ENCODE measurements at places on chromosomes 4 and X.

DNA sequence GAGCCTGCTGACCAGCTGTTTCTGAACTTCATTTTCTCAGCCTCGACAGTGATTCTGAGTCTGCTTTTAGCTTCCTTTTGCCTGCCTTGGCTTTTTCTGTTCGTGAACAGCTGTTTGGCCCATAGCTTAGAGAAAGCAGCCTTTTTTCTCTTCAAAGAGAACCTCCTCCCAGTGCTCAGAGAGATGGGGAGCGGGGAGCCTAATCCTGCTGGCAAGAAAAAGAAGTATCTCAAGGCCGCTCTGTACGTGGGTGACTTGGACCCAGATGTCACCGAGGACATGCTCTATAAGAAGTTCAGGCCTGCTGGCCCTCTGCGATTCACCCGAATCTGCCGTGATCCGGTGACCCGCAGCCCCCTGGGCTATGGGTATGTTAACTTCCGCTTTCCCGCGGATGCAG, 756 bp downstream of the PABPC5 start:
- no peak for DNase-seq

GRCh38 chr4:141077611-141078225, 55.6 kb downstream of the RNF150 start:
- no peak for DNase-seq

- DNase-seq: no peak
Observed at GRCh38 chr4:6472387-6473263, at the start of gene PPP2R2C. Gene PPP2R2C, minus strand, starts transcription at chr4:6472614. Its CDS starts 385 bp downstream, at chr4:6472229.

DNA sequence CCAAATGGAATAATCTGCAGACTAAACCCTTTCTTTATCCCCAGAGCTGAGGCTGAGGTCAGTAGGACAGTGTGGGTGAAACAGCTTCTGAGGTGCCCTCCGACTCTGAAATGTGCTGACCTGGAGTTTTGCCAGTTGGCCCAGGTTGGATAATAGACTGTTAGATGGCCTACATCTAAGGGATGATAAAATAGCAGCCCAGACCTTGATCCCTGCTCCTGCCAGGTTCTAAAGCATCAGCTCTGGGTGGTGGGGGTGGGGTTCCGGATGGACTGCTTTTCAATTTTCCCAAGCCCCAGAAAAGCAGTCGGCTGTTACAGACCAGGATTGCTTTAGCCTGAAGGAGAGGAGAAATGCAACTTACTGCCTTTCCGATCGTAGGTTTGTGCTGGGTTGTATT, 110.4 kb downstream of the NHS start:
- no peak for DNase-seq

DNA sequence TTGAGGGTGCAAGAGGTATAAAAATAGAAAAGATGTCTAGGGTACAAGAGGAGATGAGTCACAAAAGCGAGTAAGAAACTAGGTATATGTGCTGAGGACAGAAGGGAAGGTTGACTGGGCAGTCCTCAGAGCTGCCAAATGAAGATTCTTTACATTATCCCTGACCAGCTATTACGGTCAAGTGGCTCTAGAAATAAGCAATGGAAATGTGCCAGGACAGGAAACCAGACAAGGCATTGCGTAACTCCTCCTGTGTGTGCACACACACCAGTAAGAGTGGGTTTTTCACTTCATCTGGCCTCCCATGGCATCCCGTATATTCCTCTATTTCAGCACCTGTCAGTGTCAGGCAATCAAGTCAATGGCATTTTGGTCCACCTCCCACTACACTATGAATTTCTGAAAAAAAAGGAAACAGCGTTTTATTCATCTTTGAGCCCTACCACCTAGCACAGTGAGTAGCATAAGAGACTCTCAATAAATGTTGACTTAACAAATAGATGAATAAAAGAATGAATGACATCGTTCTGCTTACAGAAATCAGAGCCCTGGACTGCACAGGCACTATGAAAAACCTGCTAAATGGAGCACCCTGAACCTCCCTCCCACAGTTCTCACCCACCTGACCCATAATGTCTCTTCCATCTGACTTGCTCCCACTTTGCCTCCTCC, 62.6 kb upstream of the KLF3 start:
- DNase-seq: no peak

GRCh38 chr4:121376556-121376955, 4.3 kb downstream of the QRFPR start:
- no peak for DNase-seq

DNA sequence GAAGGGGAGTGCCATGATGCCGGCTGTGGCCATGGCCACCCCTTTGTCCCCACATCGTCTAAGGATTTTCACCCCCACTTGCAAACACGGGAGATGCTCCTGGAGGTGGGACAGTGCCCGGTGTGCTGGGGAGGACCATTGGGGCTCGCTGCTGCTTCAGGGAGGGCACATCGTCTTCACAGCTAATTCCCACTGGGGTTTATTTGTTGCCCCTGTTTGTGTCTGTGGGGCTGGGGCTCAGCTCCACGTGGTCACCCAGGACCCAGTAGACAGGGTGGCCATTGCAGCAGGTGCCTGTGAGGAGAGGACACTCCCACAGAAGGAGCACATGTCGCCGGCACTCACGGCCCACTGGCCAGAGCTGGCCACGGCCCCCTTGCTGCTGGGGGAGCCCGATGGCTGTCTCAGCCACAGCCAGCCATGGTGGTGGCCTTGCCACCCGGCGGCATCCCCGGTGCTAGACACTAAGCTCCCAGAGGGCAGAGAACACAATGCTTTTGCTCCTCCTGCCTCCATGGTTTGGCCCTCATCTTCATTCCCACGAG, 27.8 kb upstream of the GRPEL1 start:
- DNase-seq: no peak

DNA sequence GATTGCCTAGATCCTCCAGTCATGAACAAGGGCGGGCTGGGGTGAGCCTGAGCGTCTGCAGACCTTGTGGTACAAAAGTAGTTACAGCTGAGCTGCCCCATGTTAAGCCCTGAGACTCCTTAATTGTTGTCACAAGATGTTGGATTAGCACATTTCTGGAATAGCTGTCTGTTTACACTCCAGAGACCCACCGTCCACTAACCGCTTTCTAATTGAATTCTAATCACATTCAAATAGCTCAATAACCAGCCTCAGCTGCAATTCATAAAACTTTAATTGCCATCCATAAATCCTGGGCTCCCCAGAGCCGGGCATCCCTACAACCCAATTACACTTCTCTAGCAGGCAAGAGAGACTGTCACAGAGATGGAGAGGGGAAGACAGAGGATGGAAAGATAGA, 1.6 kb upstream of the GSX2 start:
- DNase-seq: no peak

GRCh38 chrX:71053217-71053621, 14.9 kb downstream of the SNX12 start:
- DNase-seq: no peak

- no peak for DNase-seq
Observed at GRCh38 chrX:281166-281999, at the start of gene PLCXD1. Gene PLCXD1, plus strand, starts transcription at chrX:281381. Its CDS starts 2,807 bp downstream, at chrX:284188.

DNA sequence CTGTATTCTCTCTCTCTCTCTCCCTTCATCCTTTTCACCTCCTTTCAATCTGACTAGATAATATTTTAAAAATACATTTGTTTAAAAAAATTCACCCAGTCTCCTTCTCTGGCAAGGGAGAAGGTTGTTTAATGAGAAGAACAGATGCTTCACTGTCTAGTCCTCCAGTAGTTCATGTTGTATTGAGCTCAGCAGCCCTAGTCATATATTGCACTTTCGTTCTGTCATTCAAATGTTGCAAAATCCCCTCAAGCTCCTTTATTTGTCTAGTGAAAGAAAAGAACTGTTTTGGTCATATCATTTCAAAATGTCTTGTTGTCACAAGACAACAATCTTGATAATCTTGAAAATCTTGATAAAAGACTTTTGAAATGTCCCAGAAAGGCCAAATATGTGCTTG, 248.0 kb downstream of the GALNTL6 start:
- no peak for DNase-seq

DNA sequence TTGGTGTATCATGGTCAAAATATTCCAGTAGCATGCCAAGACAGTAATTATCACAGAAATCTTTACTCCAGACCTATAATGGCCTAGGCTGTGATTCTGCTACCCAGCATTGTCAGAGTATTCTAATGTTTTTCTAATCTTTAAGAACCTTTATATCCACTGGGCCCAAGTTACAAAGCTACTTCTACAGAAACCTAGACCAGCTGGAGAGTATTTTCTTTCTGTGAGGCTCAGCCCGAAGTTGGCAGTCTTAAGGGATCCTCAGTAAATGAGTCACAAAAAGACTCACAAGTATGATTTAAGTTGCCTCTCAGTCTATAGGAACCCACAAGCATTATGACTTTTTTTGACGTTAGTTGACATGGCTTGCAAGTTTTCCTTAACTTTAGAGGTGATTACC, 638.5 kb upstream of the FAM241A start:
- no peak for DNase-seq

DNA sequence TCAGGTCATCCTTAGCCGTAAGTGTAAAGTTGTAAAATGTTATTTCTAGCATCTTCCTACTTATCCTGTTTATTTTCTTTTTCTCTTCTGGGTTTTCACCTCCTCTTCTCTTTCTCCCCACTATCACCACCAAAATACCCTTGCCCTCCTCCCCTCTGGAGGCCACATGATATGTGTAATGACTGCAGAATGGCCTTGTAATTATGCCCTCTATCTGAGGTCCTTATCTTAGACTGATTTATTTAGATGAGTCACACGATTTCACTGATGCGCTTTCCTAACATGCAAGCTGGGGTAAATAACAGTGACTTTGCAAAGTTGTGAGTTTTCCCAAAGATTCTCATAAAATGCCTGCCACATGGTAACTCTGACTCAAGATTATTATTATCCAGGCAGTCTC, 231.8 kb upstream of the GPRIN3 start:
- DNase-seq: no peak

GRCh38 chr4:177530561-177530960, 88.3 kb upstream of the AGA start:
- no peak for DNase-seq

- no peak for DNase-seq
Observed at GRCh38 chrX:1466232-1466661, 13.5 kb upstream of the ASMTL start.

DNA sequence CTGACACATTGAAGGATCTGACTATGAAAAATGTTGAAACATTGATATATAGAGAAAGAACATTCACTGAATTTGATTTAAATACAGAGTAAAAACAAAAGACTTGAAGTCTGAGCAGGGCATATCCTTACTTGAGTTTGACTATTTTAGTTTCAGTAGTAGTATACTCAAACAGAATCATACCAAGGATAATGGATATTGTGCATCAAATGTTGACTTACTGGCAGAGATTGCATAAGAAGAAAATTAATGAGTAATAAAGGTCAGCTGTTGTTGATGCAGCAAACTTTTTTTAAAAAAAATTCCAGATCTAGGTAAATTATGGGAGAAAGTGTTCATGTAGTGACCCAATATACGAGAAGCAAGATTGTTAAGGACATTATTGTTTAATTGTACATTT, 94.5 kb upstream of the APOOL start:
- DNase-seq: no peak

GRCh38 chr4:94834501-94834900, 76.7 kb downstream of the BMPR1B start:
- no peak for DNase-seq

DNA sequence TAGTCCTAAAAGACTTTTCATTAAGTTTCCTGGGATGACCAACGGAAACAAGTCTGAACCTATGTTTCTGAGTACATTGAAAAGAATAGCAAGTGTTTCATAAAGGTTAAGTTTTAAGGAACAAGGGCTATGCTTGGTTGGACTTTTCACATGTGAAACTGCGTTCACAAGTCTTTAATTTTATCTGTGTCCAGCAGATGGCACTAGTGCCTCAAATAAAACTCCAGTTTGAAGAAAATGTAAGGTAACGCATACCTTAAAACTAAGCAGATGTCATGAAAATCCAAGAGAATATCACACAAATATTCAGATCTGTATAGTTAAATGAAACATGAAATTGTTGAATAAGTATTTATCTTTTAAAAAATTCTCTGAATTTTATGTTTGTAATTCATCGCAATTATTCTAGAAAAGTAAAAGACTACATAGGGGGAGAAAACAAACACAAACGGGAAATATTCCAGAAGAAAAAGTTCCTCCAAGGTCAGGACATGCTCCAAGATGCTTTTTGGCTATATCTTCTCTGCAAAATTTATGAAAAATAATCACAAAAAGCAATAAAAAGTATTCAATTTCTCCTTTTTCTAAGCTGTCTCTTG, 89.6 kb upstream of the MAD2L1 start:
- no peak for DNase-seq

GRCh38 chrX:153338836-153339235, 4.9 kb downstream of the ZNF275 start:
- peak; percentile 46 for DNase-seq

DNA sequence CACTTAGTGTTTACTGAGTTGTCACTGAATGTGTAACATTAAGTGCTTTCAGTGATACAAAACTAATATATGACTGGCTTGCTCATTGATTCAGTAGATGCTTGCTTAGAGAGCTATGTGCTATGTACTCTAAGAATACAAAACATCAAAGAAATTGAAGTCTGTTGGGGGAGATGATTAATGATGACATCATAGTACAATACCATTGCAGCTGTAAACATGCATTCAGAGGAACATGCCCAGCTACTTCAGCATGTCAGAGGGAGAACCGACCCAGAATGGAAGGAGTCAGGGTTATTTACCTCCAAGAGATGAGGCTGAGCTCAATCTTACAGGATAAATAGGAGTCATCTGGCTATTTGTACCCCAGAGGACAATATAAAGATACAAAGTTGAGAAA, 290.8 kb downstream of the TENM3 start:
- DNase-seq: no peak

DNA sequence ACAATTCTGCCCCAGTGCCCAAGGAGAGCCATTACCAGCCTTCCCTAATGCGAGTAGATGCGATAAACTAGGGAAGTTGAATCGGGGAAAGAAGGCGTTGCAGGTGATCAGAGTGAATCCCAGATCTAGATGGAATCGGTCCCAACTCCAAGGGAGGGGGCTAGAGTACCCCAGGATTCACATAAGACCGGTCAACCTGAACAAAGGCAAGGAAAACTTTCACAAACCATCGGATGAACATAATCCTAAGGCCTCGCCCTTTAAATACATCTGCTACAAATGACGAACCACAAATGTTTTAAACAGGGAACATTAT, 11.2 kb upstream of the ZCCHC13 start:
- DNase-seq: no peak

GRCh38 chr4:8319731-8320385, 50.3 kb downstream of the HTRA3 start:
- DNase-seq: no peak

DNA sequence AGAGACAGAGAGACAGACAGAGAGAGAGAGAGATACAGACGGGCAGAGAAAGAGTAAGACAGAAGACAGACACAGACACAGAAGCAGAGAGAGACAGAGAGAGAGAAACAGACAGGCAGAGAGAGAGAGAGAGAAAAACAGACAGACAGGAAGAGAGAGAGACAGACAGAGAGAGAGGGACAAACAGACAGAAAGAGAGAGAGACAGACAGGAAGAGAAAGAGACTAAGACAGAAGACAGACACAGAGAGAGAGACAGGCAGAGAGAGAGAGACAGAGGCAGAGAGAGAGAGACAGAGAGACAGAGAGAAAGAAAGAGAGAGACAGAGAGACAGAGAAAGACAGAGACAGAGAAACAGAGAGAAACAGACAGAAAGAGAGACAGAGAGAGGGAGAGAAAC, 27.2 kb upstream of the NAA11 start:
- DNase-seq: no peak
